ENCODE measurements at places on chromosomes 16 and 17.
A peak's percentile ranks its signal among the peaks of the same experiment; 100 is the strongest.

DNA sequence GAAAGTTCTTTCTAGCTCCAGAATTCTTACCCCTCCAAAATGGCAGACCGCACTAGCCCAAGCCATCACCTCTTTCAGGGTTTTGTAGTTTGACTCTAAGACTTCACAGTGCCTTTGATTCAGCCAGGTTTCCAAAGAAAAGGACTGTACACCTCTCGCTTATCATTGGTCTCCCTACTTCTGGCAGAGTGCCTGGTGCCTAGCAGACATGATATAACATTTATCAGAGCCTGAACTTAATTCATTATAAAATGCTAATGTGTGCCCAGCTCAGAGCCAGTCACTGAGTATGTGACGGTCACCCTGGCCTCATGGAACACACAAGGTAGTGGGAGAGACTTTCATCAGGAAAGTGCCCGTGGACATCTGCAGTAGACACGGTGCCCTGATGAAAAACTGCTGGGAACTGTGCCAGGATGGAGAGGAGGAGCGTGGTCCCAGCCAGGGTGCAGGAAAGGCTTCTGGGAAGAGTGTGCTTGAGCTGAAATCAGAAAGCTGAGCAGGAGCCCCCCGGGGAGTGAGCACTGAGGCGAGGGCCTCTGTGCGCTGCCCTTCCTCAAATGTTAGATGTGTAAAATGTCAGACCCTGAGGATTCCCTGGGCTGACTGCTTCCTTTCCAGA lies 34.3 kb upstream of the LGALS9 start:
- no peak for DNase-seq

DNA sequence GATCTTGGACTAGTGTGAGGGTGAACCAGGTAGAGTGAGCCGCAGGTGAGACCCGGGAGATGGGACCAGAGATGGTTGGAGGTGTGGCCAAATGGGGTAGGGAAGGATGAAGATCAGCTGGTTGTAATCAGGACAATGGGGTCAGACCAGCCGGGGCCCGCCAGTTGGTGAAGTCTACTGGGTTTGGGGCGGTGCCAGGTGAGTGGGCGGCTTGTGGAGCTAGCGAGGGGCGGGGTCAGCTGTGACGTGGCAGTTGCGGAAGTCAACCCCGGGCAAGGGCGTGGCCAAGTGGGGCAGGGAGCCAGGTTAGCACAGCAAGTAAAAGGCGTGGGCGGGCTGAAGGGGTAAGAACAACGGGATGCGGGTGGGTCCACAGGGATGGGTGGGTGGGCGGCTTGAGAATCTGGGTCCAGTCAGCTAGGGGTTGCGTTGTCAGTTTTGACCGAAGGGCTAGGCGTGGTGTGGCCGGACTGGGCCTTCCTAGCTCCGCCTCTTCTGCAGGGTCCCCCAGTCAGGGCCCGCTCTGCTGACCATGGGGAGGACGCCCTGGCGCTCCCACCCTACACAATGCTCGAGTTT lies 25.5 kb upstream of the ALKBH5 start:
- DNase-seq, result peak; percentile 96

DNA sequence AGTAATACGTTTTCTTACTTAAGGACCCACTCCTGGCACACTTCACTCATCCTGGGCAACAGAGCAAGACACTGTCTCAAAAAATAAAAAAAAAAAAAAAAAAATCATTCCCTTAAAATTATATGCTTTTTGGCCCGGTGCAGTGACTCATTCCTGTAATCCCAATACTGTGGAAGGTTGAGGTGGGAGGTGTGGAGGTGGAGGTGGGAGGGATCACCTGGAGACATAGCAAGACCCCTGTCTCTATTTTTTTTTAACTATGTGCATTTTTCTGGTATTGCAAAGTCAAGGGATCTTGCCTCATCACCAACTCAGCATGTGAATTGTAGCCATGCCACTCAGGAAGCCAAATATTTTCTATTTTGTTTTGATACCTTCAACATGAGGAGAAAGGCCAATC lies 9.7 kb downstream of the STAT5B start:
- DNase-seq, result no peak

GRCh38 chr17:13917634-13918033 lies 151.7 kb upstream of the COX10 start:
- no peak for DNase-seq

DNA sequence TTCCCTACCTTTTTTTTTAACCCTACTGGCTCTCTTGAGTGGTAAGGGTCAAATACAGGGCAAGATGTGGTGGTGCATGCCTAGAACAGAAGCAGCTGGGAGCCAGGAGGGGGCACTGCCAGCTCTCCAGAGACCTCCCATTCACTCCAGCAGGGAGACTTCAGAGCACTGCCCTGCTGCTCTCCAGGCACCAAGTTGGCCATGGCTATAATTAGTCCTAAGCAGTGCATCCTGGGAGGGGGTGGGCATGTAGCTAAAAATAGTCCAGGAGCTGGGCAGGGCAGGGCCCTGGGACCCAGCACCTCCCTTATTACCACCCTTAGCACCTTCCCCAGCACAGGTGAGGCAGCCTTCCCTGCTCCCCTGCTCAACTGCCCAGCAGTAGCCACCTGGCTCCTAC lies 3.5 kb downstream of the CORO6 start:
- no peak for DNase-seq

- no peak for DNase-seq
Observed at GRCh38 chr17:75349589-75349988, 55.9 kb downstream of the GRB2 start.

GRCh38 chr17:79612468-79613194 lies 1.8 kb upstream of the RBFOX3 start:
- DNase-seq, result peak; percentile 50

DNA sequence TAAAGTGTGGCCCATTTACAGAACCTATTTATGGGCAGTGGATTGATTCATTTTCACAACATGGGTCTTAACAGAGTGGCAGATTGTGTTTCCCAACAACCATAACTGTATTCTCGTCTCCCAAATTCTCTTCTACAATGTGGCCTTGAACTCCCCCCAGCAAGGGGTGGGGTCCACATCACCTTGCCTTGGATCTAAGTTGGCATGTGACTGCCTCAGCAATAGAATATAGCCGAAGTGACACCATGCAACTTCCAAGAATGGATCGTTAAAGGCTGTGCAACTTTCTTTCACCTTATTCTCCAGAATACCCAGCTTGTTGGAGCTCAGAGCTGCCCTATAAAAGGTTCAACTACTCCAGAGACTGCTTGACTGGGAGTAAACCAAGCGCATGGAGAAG lies 72.0 kb upstream of the CDH5 start:
- no peak for DNase-seq

GRCh38 chr16:78224342-78224741 lies 124.9 kb downstream of the WWOX start:
- DNase-seq, result no peak

Measured in natural killer cell (primary cell).